Activated CD4-positive, alpha-beta T cell treated with anti-CD3 and anti-CD28 coated beads, Interleukin-2, Interleukin-4, amounts not matched to agents 100 ng/mL and 50 ng/mL, durations not matched to agents 16 hours and 8 hours (primary cell): ENCODE measurements at places on chromosomes 4 and X.

DNA sequence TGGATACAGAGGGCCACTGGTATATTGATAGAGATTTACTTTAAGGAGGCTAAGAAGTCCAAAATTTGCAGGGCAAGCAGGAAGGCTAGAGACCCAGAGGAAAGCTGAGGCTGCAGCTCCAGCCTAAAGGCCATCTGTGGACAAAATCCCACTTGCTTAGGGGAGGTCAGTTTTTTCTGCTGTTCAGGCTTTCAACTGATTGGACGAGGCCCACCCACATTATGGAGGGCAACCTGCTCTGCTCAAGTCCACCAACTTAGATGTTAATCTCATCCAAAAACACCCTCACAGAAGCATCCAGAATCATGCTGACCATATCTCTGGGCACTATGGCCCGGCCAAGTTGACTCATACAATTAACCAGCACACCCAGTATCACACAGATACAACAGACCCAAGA, 176.3 kb downstream of the EVC2 start:
- DNase-seq, result no peak

- DNase-seq, result peak; percentile 79
These were observed 339.8 kb upstream of the GATB start for GRCh38 chr4:152100379-152101201.

DNA sequence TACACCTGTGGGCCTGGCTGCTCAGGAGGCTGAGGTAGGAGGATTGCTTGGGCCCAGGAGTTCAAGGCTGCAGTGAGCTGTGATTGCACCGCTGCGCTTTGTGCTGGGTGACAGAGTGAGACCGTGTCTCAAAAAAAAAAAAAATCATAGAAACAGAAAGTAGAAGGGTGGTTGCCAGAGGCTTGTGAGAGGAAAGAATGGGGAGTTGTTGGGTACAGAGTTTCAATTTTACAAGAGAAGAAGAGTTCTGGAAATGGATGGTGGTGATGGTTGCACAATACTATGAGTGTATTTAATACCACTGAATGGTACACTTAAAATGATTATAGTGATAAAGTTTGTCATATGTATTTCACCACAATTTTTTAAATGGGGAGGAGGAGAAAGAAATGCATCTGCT, 10.2 kb upstream of the GLOD5 start:
- peak; percentile 49 for DNase-seq

DNA sequence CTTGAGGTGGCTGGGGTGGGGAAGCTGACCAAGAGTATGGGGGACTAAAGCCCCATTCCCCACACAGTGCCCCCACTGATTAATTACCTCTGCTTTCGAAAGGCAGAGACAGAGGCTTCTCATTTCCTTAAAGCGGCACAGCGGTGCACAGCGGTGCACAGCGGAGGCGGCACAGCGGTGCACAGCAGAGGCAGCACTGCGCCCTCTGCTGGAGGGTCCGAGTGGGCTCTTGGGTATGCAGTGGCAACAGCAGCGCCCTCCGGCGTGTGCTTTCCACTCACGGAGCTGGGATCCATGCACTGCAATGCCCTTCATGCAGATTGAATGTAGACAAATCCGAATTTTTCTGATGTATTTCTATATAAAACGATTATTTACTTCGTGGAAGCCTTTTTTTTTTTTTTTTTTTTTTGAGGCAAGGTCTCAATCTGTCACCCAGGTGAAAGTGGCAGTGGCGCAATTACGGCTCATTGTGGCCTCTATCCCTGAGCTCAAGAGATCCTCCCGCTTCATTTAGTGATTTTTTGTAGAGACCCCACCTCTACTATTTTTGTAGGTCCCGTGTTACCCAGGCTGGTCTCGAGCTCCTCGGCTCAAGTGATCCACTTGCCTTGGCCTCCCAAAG, 19.7 kb upstream of the PRPS2 start:
- peak; percentile 74 for DNase-seq

- DNase-seq, result no peak
These were observed 118.8 kb downstream of the CHRNA9 start for GRCh38 chr4:40453912-40454311.

GRCh38 chr4:62806816-62807215, 1602.4 kb downstream of the TECRL start:
- no peak for DNase-seq

GRCh38 chr4:93649828-93650227, 178.7 kb upstream of the ATOH1 start:
- DNase-seq, result no peak

DNA sequence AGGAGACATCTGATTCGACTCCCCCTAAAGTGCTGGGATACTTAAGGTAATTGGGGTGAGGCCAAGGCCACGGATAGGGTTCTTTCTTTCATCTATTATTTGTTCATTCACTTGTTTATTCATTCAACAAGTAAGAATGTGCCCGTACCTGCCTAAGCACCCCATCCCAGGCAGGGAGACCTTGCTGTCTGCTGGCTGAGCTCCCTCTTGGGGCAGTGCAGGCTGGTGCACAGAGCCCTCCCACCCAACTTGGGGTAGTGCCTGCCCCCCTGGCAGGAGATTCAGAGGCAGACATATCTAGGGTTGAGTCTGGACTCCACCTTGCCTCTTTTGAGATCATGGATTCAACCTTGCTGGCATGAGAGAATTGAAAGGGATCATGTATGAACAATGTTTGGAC, 95.7 kb downstream of the DRD5 start:
- DNase-seq, result no peak

DNA sequence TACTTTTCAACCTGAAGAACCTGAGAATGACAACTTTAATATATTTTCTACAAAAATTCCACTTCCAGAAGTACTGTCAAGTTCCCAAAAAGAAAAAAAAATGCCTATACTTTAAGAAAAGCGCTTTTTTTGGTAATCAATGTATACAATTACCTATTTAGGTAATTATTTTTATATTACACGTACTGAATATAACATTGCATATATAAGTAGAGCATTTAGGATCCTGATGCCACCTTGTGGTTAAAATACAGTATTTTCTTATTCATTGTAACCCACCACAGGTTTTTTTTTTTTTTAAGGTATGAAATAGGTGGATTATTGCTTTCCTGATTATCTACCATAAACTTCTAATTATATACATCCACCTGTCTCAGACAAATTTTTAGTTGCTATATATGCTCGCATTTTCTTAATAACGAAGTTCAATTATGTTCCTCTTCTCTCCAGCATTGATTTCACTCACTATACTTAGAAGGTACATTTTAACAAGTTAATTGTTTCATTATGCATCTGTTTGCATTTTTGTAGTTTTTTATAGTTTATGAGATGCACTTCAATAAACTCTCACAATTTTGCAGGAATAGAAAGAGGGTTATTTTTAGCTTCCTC, 5.2 kb downstream of the MAP9 start:
- DNase-seq, result peak; percentile 21

GRCh38 chrX:46957297-46957696, 45.1 kb downstream of the JADE3 start:
- DNase-seq, result no peak

DNA sequence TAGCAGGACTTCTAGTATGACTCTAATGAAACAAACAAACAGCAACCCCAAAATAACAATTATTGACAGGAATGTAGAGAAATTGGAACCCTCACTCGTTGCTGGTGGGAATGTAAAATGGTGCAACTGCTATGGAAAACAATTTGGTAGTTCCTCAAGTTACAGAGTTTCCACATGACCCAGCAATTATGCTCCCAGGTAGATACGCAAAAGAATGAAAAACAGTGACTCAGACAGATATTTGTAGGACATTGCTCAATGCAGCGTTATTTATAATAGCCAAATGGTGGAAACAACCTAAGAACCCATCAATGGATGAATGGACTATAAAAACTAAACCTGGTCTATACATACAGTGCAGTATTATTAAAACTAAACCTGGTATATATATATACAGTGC, 646.1 kb upstream of the FRG1 start:
- DNase-seq, result no peak

- DNase-seq, result peak; percentile 79
These were observed 32.3 kb upstream of the IRF2 start for GRCh38 chr4:184506527-184507121.

DNA sequence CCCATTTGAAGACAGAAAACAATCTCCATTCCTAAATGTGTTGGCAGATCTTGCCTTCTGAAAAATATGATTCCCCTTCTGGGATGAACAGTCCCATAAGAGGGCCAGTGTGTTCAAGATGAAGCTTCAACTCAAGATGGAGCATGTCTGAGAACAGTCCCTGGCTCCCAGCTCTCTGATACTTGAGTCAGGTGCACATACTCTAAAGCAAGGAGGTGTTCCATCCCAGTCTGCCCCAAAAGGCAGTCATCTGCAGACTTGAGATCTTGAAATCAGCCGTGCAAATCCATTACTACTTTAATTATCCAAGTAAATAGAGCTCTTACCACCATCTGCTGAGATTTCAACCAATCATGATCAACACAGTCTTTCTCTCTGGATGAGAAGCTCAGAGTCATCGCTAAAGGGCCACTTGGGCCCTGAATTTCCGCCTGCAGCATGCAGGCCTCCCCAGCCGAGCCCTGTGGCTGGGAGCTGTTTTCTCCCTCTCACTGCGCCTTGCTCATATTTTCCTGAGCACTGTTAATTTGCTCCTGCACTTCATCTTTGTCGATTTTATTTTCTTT, 22.2 kb downstream of the CCDC149 start:
- DNase-seq, result no peak

- DNase-seq, result no peak
These were observed 345.4 kb upstream of the GATB start for GRCh38 chr4:152106113-152106763.

DNA sequence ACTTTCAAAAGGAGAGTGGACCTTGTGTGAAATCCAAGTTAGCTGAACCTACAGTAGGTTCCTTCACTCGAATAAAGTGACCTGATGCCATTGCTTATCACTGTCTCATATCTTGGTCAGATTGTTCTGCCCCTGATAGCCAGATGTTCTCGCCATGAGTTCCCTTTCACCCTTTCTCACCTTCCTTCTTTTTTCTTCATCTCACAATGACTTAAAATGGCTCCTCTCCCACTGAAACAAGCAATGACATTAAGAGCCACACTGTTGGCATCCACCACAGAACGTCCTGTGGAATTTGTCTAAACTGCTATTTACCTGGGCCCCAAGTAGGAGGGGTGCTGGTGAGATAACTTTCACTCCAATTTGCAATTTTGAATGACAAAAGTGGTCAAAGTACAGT, 227.6 kb upstream of the PPP1R2C start:
- no peak for DNase-seq

DNA sequence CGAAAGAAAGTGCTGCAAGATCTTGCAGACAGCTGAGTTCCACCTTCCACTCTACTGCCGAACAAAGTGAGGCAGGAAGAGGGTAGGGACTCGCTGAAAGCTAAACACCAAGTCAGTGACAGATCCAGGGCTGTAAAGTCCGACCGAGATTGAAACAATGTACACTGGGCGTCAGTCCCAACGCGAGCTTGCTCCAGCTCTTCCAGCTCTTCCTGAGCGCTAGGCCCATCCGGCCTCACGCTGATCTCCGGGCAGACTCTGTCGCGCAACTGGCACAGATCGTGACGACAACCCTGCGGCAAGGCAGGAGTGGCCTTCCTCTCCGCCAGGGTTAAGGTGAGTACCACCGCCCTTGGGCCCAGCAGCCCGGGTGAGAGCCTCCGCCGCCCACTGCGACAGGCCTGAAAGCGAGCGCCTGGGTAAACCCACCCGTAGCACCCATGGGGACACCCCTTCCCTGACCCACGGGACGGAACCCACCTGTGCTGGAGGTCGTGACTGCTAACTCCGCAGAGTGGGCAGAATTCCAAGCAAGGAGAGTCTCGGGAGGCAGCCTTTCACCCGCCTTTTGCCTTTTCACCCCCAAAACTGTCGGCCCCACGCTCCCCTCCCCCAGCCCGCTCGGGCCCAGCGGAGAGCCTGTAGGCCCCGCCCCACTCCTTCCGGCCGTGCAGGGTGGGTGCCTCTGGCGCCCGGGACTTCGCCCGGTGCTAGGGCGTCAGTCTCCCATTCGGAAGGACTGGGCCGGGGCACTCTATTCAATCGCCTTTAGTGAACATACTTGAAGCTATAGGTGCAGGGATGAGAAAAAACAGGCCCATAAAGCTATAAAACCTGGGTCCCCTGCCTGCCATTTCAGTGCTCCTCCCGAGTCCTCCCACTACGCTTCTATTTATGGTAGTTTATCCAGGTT, at the start of gene TMLHE:
Gene TMLHE (minus strand): TSS at position 641 of the 913 bp plus-strand sequence. CDS start 67,676 bp downstream, outside the sequence.
- peak; percentile 50 for DNase-seq

- peak; percentile 9 for DNase-seq
These were observed 345.1 kb upstream of the TACR3 start for GRCh38 chr4:104064646-104065577.

- no peak for DNase-seq
These were observed 733.4 kb downstream of the ADGRL3 start for GRCh38 chr4:61933527-61933926.

DNA sequence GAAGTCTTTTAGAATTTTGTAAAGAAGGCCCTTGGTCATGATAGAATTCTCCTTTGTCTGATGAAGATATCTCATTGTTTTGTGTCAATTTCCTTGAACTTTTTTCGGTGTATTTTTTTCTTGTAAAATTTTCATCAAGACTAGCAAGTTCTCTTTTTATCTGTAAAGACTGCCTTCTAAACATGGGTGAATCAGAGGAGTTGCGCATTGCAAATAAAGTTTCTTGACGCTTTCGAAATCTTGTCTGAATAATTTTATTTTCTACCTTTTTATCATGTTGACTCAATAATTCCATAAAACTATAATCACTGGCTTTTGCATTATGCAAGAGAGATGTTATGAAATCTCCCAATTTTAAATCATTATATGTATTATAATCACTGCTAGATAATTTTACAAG, 66.2 kb downstream of the NCAPG start:
- DNase-seq, result no peak

DNA sequence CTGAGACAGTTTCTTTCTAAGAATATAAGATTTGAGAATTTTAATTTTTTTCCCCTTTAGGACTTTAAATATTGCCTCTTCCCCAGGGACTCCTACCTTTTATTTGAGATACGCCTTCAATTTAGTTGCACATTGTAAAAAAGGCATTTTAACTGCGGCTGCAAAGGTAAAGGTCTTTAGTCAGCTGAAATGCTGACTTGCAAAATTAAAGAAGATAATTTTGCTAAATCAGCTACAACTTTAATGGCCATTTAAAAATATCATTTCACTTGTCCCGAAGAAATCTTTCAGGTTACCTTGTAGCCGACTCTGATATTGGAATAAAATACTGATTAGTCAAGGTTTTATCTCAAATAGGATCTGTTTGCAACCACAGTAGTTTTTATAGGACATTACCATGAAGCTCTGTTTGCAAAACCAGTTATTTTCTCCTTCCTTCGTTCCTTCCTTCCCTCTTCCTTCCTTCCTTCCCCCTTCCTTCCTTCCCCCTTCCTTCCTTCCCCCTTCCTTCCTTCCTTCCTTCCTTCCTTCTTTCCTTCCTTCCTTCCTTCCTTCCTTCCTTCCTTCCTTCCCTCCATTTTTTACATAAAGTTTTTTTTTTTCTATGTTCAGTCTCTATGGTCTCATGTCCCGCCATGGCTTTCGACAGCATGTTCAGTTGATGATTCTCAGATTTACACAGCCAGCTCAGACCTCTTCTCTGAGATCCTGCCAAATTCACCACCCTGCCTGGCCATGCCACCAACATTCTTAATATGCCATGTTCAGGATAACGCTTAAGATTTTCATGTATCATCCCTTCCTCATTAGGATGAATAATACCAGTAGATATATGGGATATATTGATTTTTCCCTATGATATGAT, 405.4 kb upstream of the PRKX start:
- DNase-seq, result no peak
